Right hindlimb (tissue), 1 donor: ENCODE measurements at places on chromosomes 2 and 18.

GRCh38 chr2:234435836-234436481, 60.9 kb downstream of the ARL4C start:
- DNase-seq = no peak

- no peak for DNase-seq
Observed at GRCh38 chr2:131658769-131659131, 131.1 kb downstream of the CCDC74A start.

DNA sequence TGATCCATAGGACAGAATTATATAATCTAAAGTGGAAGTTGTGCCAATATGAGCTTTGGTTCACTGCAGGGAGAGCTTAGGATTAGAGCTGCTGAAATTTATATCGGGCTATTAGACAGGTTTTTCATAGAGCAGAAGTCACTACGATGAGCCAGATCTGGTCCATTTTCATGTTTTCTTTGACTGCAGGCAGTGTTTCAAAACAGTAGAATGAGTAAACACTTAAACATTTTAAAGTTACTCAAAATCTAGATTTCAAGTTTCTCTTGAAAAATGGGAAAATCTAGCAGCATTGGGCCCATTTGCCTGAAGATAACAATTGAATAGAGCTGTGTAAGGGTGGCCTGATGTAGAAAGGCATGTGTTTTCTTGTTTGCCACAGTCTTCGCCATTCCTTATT, 14.5 kb upstream of the ADAM23 start:
- DNase-seq = no peak

DNA sequence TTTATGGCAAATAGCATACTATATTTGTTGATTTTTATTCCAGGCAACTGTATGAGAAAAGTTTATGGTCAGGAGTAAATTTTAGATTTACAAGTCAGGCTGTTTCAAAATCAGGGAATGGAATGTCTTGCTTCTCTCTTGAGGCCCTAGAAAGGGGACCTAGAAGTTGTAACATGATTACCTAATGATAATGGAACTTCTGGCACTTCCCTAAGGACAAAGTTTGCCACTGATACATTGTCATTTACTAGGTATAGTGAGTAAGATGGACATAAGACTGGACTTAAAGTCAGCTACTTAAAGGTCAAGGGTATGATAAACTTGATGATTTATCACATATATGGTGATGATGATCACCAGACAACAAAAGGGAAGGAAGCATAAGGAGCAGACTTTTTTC, 103.3 kb upstream of the VRK2 start:
- DNase-seq = no peak

DNA sequence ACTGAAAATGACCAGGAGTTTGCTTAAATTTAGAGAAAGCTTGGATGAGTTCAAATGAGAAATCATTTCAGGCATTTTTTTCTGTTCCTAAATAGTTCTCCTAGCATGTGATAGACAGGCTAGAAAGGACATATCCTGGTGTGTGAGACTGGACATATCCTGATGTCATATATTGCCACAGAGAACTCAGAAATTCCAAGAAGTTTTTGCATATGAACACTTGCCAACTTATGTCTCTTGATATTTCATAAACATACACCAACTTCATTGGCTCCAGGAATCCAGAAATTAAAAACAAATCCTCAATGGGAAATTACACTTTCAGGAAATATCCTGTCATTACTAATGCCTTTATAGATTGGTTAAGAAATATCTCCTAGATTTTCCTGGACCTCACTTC, 2.9 kb upstream of the SERPINB4 start:
- DNase-seq = no peak

DNA sequence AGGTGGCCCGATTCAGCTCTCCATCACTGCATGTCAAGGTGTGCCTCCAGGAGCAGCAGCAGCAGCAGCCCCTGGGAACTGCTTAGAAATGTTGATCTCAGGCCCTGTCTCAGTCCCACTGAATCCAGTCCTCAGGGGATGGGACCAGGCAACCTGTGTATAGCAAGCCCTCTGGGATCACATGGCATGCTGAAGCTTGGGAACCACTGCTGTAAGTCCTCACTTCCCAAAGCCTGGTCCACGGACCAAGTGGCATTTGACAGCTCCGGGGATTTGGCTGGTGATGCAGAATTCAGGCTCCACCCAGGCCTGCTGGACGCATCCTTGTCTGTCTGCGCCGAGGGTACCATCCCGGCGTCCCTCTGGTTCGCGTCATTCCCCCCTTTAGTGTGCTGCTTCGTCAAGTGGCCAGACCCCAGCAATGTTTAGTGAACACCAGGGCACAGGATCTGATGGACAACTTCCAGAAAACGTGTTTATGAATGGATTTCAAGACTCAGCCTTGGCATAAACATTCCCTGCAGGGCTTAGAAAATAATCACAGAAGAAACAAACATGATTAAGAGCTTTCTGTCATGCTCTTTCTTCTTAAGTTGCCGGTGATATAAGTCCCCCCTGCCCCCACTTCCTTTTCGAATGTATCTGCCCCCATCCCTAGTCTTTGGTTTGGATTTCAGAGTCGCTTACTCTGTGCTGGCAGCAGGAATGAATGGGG, 234.0 kb downstream of the GBX2 start:
- DNase-seq = no peak

- no peak for DNase-seq
Observed at GRCh38 chr2:236536727-236537398, 32.8 kb upstream of the ACKR3 start.

DNA sequence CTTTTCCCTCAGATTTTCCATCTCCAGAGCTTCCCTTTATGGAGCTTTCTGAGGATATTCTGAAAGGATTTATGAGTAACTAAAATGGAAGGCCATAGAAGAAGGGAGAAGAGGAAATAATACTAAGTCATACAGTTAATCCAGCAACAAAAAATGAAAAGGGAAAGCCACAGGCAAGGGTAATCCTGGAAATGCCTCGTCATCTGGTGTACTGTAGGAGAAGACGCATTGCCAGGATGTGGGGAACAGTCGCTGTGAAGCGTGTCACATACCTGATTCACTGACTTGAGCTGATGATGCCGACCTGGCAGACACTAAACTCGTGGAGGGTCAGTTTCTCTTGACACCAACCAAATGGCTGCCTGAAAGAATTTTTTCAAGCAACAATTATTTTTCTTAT, 34.7 kb upstream of the ALPP start:
- DNase-seq = no peak

GRCh38 chr18:45403341-45404049, 211.8 kb upstream of the SLC14A2 start:
- DNase-seq = no peak

- no peak for DNase-seq
Observed at GRCh38 chr2:68791914-68792313, 57.3 kb downstream of the ARHGAP25 start.

GRCh38 chr2:46375566-46376125, 78.4 kb downstream of the EPAS1 start:
- DNase-seq = no peak

- no peak for DNase-seq
Observed at GRCh38 chr2:15269043-15269442, 292.1 kb downstream of the NBAS start.

- DNase-seq = peak; percentile 29
Observed at GRCh38 chr2:61793389-61793836, 60.4 kb downstream of the FAM161A start.
